ENCODE measurements at places on chromosomes 4 and X.
A peak's percentile ranks its signal among the peaks of the same experiment; 100 is the strongest.

- no peaks in the 10 kb centered on the region for H3K27me3 ChIP-seq
- no peaks in the 10 kb centered on the region for H3K4me1 ChIP-seq
- H3K36me3 ChIP-seq, result no peaks in the 10 kb centered on the region
- no peak for DNase-seq
These were observed 42.6 kb upstream of the GYPA start for GRCh38 chr4:144183165-144183564.

DNA sequence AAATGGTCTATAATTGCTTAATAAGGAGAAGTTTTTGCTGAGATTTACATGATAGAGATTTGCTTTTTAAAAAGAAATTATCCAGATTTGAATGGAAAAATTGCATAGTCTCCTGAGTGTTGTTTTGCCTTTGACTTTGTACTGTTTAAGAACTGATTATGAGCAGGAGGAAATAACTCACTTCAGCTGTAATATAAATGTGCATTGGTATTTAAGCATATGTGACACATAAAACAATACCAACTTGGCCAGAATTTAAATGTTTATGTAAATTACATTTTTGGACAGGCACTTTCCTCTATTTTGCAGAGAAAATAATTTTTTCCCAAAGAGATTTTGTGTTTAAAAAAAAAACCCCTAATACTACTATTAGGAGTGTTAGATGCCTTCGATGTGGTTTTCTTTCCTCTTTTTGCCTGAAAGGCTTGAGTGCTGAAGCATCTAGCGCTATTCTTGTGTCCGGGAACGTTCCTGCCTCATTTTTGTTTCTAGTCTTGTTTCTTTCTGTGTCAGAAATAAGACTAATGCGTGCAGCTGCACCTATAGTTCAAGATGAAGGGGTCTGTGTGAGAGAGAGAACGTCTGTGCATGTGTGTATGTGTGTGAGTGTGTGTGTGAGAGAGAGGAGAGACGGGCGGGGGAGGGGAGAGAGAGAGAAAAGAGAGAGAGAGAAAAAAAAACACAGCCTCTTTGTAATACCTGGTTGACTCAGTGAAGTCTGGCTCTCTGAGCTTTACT lies 60.8 kb downstream of the TBL1X start:
- no peaks in the 10 kb centered on the region for H3K36me3 ChIP-seq
- H3K27me3 ChIP-seq, result no peaks in the 10 kb centered on the region
- H3K27ac ChIP-seq, result no peak overlapping the region
- no peaks in the 10 kb centered on the region for H3K4me1 ChIP-seq

- DNase-seq, result no peak
- H3K36me3 ChIP-seq, result no peaks in the 10 kb centered on the region
- no peaks in the 10 kb centered on the region for H3K4me1 ChIP-seq
These were observed 768 bp downstream of the MID2 start for GRCh38 chrX:107826238-107827029.

DNA sequence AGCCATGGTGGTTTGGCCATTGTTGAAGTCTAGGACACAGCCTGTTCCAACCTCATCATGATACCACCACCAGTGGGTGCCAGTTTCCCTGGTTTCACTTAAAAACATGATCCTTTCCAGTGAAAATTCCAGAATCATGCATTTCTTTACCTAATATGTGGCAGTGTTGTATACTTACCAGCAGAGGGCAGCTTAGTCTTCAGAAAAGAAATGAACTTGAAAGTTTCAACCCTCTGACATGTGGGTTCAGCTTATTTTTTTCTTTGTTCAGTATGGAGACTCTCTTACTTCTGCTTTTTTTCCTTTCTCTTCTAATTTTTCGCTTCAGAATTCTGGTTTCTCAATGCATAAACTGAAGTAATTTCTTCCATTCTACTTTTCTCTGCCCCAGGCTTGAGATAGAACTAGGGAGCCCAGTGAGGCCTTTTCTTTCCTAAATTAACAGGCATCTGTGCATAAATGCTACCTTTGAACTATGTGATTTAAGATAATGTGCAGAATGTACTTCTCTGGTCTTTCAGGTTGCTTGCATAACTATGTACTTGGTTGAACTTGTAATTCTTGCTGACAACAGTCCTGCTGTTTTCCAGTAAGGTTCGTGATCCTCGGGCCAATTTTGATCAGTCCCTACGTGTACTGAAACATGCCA lies 10.7 kb downstream of the LIAS start:
- H3K27me3 ChIP-seq, result no peaks in the 10 kb centered on the region
- H3K36me3 ChIP-seq, result peaks cover 1% of the 10 kb centered on the region
- H3K4me1 ChIP-seq, result no peaks in the 10 kb centered on the region
- no peak overlapping the region for H3K27ac ChIP-seq

DNA sequence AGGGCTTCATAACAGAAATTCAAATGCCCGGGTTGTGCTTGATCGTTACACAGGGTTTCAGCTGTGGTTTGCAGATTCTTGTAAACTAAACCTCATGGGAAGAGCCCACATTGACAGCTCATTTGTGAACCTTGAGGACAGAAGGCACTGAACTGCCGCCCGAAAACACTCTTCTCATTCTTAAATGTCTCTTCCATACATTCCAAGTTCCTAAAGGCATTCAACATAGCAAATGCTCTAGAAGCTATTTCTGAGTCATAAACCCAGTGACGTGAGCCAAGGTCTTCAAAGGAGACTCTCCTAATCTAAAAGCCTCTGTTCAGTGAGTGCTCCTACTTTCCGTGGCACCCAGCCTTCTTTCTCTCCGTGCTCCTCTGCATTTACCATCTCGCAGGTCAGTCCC lies 737.8 kb upstream of the FRG1 start:
- DNase-seq, result no peak
- H3K36me3 ChIP-seq, result no peaks in the 10 kb centered on the region
- peaks cover 4% of the 10 kb centered on the region for H3K4me1 ChIP-seq
- peak overlapping the region; percentile 53 for H3K4me3 ChIP-seq
- no peak overlapping the region for H3K27ac ChIP-seq

GRCh38 chrX:2707334-2707760 lies 16.3 kb downstream of the CD99 start:
- H3K4me3 ChIP-seq, result peak overlapping the region; percentile 18
- H3K4me1 ChIP-seq, result peaks cover 61% of the 10 kb centered on the region
- H3K36me3 ChIP-seq, result no peaks in the 10 kb centered on the region
- no peaks in the 10 kb centered on the region for H3K27me3 ChIP-seq

DNA sequence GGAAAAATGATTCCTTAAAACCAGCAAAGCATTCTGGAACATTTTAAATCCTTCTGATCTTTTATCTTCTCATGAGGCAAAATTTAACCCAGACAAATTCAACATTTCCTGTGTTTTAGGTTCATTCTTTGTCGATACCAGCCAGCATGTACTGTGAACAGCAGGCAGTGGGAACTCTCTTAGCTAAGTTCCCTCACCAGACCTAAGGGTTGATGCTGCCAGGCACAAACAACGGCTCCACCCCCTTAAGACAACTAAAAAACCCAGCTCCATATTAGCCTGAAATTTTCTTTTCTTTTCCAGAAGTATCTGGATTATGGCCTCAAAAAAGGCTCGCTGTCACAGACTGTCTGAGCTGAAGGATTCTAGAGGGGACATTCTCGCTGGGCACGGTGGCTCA lies 2.4 kb upstream of the RBM47 start:
- H3K4me1 ChIP-seq, result peaks cover 8% of the 10 kb centered on the region
- H3K36me3 ChIP-seq, result no peaks in the 10 kb centered on the region
- H3K4me3 ChIP-seq, result no peak overlapping the region
- H3K27ac ChIP-seq, result no peak overlapping the region
- no peak for DNase-seq

- no peak for DNase-seq
- H3K4me1 ChIP-seq, result no peaks in the 10 kb centered on the region
- H3K4me3 ChIP-seq, result no peak overlapping the region
- no peaks in the 10 kb centered on the region for H3K27me3 ChIP-seq
- no peak overlapping the region for H3K27ac ChIP-seq
These were observed 74.6 kb upstream of the GRXCR1 start for GRCh38 chr4:42817913-42818312.

GRCh38 chr4:45423896-45424295 lies 697.5 kb upstream of the GNPDA2 start:
- no peak overlapping the region for H3K27ac ChIP-seq
- no peaks in the 10 kb centered on the region for H3K4me1 ChIP-seq

DNA sequence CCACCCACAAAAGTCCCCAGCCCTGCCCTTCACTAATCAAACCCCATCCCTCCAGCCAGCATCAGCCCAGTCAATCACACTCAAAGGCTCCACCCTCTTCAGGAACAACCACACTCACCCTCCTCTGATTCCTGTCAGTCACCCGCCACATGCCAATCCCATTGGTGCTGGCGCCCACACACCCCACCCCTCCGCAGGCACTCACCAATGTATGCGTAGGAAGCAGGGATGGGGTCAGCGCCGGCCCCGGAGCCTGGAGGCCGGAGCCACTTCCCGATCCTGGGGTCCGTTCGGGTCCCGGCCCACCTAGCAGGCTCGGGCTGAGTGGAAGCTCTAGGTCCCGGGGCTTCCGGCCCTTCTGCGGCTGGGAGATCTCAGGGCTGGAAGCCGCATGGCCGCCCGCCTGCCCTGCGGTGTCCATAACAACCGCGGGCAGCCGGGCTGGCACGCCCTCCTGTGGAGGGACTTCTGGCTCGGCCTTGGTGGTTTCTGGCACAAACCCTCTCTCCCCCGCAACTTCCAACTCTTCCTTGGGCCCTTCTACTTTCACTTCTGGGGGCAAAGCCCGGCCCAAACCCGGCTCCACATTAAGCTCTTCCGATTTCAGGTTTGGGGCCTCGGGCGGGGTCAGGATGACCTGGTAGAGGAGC lies 7.9 kb upstream of the CFP start:
- H3K27ac ChIP-seq, result no peak overlapping the region
- peaks cover 23% of the 10 kb centered on the region for H3K36me3 ChIP-seq
- H3K4me3 ChIP-seq, result peak overlapping the region; percentile 51
- no peaks in the 10 kb centered on the region for H3K27me3 ChIP-seq
- no peaks in the 10 kb centered on the region for H3K4me1 ChIP-seq

DNA sequence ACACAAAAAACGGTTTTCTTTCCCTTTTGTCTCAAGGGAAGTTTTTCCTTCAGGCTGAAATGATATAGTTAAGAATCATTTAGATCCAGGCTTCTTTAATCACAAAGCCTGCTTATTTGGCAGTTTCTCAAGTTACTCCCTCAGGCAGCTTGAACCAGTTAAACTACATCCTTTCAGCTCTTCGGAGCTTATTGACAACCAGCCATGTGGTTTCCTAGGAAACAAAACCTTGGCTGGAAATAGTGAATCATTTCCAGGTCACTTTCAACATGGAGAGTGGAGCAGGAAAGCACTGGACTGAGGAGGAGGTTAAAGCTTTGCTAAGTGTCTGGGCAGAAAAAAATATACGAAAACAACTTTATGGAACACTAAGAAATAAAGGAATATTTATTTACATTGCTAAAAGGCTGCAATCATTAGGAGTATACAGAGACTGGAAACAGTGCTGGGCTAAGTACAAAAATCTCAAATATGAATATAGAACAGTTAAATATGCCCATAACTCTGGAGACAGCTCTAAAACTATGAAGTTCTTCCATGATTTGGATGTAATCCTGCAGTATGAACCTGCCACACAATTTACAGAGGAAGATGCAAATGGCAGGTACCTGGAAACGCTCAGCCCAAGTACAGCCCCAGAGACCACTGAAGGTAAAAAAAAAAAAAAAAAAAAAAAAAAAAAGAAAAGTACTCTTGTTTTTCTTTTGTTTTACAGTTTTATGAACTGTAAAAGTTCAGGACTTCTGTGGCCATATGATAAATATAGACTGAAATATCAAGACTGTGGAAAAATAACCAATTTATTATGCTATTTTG lies 23.2 kb upstream of the AASDH start:
- H3K4me1 ChIP-seq, result peaks cover 4% of the 10 kb centered on the region
- H3K36me3 ChIP-seq, result no peaks in the 10 kb centered on the region
- peak overlapping the region; percentile 29 for H3K27ac ChIP-seq
- DNase-seq, result peak; percentile 19
- no peaks in the 10 kb centered on the region for H3K27me3 ChIP-seq

- no peaks in the 10 kb centered on the region for H3K4me1 ChIP-seq
- no peak overlapping the region for H3K27ac ChIP-seq
- H3K27me3 ChIP-seq, result no peaks in the 10 kb centered on the region
These were observed 19.1 kb upstream of the ANTXR2 start for GRCh38 chr4:80092088-80092487.

GRCh38 chr4:111572470-111572869 lies 572.8 kb upstream of the FAM241A start:
- no peaks in the 10 kb centered on the region for H3K4me1 ChIP-seq
- no peaks in the 10 kb centered on the region for H3K27me3 ChIP-seq
- DNase-seq, result no peak
- H3K36me3 ChIP-seq, result no peaks in the 10 kb centered on the region
- H3K27ac ChIP-seq, result no peak overlapping the region

DNA sequence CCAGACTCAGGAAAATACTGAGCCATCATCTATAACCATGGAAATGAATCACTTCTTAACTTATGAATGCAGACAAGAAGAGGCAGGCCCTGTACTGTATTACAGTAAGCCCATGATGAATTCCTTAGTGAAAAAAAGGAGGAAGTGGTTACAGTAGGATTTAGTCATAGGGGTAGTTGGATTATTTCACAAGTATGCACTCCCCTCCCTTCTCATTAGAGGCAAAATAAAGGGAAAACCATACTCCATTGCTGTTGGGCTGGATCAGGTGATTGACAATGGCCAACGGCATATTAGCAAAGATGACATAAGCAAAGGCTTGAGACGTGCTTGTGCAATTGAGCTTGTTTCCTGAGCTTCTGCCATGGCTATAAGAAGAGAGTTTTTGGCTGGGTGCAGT lies 181.1 kb upstream of the PRPS2 start:
- H3K27ac ChIP-seq, result no peak overlapping the region
- no peaks in the 10 kb centered on the region for H3K27me3 ChIP-seq
- no peak overlapping the region for H3K4me3 ChIP-seq
- no peak for DNase-seq
- no peaks in the 10 kb centered on the region for H3K36me3 ChIP-seq

GRCh38 chr4:163588532-163588931 lies 94.0 kb downstream of the TMA16 start:
- H3K36me3 ChIP-seq, result no peaks in the 10 kb centered on the region
- H3K27ac ChIP-seq, result no peak overlapping the region
- H3K4me3 ChIP-seq, result no peak overlapping the region
- H3K4me1 ChIP-seq, result no peaks in the 10 kb centered on the region
- no peaks in the 10 kb centered on the region for H3K27me3 ChIP-seq

GRCh38 chr4:55553441-55554201 lies 6.9 kb upstream of the CLOCK start:
- no peaks in the 10 kb centered on the region for H3K27me3 ChIP-seq
- peak overlapping the region; percentile 64 for H3K4me3 ChIP-seq
- H3K36me3 ChIP-seq, result no peaks in the 10 kb centered on the region
- H3K27ac ChIP-seq, result no peak overlapping the region
- peak; percentile 2 for DNase-seq
- no peaks in the 10 kb centered on the region for H3K4me1 ChIP-seq

DNA sequence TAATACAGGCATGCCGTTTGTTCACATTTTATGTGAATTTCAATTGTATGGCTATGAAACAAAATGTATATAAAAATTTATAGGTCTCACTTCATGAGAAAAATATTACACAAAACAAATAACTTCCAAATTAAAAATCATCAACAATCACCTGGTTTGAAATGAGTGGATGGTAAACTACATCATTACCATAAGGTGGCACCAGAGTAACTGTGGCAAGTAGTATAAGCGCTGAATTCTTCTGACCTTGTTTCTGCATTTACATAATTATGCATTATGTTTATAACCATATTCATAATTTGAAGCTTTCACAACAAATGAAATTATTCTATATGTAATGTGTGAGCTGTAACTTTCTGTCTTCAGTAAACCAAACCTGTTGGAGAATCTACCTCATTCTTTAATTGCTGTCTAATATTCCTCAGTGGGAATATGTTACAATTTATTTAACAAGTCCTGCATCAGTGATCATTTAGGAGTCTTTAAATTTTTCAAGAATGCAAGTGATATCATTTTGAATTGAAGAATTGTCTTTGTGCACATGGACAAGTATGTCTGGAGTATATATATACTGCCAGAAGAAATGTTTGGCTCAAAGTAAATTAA lies 55.2 kb downstream of the MMRN1 start:
- no peaks in the 10 kb centered on the region for H3K4me1 ChIP-seq
- no peaks in the 10 kb centered on the region for H3K27me3 ChIP-seq
- H3K4me3 ChIP-seq, result no peak overlapping the region
- no peaks in the 10 kb centered on the region for H3K36me3 ChIP-seq
